Panc1 (cell line): ENCODE measurements at places on chromosomes 2 and 18.

GRCh38 chr18:79123948-79124347 is 54.8 kb downstream of the ATP9B start:
- DNase-seq: no peak

DNA sequence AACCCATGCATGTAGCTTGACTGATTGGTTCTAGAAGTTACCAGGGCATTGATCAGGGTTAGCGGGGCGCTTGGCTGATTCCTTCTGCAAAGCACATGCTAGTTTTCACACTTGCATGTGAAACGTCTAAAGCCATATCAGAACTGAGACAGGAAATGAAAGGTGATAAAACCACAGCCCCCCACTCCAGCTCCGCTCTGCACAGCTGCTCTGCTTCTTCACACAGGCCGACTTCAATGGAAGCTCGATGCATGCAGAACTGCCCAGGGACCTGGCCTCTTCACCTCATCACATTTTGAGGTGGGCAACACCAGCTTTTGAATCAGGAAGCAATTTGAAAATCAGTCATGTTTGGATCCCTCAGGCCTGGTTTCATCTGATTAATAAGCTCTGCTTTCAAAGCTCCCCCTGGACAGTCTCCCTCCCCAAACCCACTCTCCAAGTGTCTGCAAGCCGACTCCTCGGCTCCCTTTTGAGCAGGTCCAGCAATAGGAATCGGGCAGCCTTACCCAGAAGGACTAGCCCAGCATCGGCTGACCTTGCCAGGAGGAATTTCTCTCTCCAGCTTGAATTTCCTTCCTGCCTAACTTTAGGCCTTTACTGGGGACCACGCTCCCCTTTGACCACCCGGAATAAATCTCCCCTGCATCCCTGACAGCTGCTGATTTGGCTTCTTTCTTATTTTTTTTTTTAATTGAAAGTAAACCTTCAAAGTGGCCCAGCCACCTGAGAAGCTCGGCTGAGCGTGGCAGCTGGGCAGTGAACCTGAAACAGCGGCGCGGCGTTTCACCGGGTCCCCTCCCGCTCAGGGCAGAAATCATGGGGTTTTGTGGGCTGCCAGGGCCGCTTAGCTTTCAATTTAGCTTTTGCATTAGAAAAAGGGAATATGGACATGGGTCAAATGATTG is 31.7 kb downstream of the HRH4 start:
- no peak for DNase-seq

DNA sequence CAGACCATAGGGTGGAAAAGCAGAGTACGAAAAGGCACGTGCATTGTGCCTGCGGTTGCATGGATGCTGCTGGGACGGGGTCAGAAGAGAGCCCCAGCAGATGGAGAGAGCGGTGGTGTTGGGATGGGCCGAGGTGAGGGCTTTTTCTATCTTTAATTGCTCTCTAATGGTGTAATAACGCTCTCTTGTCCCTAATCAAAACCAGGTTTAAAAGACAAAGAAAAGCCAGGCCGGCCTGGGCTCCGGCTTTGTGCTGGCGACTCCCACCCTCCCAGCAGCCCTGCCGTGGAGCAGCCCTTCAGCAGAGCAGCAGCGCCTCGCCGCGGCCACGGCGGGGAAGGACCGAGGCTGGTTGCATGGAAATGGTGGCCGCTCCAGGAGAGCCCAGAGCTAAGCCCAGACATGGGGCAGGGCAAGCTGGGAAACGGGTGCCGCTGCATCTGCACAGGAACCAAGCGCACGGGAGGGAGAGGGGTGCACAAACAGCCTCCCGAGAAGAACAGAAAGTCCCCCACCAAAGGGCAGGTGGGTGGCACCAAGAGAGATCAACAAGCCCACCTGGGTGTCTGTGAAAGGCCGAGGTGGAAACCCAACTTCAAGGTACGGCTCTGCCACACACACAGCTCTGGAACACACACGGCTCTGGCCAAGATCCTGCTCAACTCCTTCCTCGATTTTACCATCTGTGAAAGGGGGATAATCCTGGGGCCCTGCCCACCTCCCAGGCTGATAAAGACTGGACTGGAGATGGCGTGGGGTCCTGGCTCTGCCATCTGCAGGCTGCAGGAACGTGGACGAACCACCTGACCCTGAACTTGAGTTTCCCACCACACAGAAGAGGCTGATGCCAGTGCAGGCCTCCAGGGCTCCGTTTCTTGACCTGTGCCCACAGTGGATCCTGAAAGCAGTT is 15.0 kb downstream of the HS1BP3 start:
- no peak for DNase-seq

GRCh38 chr18:37502036-37502435 is 63.6 kb downstream of the CELF4 start:
- DNase-seq: no peak

DNA sequence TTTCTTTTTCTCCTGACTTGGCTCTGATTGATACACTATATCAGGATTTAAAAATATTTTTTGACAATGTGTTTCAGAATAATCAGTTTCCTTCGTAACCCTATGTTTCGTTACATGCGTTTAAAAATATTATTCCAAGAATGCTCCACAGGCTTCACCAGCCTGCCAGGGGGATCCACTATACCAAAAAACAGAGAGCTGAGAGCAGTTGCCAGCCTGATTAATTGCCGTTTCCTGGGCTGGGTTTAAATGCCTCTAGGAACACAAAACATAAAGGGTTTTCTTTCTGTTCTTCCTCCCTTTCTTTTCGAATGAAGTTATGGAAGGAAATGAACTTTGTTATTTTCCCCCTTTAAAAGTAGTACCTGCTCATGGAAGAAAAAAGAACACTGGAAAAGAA is 47.9 kb downstream of the LRRFIP1 start:
- DNase-seq: no peak

- DNase-seq: peak; percentile 1
Measured at GRCh38 chr2:3001615-3002560, 375.7 kb downstream of the EIPR1 start.

DNA sequence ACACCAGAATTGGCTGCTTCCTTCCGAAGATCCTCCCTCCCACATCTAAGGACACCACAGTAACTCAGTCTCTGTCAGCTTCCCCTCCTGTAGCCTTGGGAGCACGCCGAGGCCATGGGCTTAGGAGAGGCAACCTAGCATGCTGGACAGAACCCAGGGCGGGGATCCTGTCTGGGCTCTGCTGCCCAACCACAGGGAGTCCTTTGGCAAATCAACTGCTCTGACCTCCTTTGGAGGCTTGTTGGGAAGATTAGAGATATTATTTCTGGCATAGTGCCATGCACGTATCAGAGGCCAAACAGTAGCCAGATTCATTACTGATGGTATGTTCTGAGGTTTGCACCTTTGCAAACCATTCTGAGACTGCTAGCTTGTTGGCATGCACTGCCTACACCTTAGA is 262.7 kb upstream of the EPAS1 start:
- DNase-seq: no peak

DNA sequence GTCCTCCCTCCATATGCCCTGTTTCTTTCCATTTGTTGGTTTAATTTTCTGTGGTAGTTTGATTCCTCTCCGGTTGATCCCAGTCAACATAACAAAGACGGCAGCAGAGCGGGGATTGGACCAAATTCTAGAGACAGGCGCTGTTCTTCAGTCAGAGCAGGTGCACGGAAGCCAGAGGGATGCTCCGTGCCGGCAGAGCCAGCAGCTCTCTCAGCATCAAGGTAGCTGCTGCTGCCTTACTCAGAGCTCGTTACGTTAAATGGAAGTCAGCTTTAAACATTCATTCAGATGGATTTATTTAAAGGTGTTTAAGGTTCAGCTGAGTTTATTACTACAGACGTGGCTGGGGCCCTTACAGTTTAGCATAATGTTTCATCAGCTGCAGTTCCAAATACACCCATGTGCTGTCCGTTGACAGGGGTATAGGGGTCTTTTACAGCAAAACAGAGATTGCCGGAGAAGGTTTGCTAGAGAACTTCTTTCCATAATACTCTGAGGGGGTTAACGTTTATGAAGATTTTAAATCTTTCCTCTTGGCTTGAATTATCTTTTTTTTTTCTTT is 497.2 kb upstream of the PIK3C3 start:
- DNase-seq: no peak

DNA sequence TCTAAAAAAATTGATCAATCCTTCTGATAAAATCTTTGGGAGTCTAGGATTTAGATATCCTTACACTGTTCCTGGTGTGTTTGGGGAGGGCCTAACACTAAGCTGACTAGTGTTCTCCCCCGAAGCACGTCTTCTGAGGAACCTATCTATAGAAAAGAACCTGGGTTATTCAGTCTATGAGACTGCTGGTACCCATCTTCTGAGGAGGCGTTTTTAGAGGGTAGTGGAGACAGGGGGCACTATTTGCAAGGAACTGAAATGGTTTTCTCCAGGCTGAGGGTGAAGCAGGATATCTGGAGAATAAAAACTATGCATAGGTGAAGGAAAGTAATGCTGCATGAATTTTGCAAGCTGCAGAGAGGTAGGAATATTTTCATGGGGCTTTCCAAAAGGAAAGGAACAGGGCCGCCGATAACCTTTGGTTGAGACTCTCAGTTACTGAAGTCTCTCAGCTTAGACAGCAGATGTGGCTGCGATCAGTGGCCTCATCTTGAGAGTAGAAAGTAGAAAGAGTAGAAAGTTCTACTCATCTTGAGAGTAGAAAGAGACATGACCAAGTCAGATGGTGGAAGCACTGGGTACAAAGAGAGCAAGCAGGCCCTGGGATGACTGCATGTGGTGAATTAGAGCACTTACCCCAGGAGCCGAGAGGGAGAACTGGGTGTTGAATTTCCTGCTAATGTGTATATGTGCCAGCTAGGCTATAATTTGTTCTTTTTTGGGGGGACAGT is 31.8 kb upstream of the KCNE4 start:
- no peak for DNase-seq

GRCh38 chr2:99422599-99422998 is 67.2 kb downstream of the REV1 start:
- no peak for DNase-seq

- no peak for DNase-seq
Measured at GRCh38 chr18:48472610-48473009, 63.4 kb upstream of the ZBTB7C start.

GRCh38 chr2:70029814-70030409 is 57.4 kb upstream of the PCBP1 start:
- no peak for DNase-seq

- DNase-seq: no peak
Measured at GRCh38 chr2:222686086-222686750, 14.8 kb downstream of the MOGAT1 start.

DNA sequence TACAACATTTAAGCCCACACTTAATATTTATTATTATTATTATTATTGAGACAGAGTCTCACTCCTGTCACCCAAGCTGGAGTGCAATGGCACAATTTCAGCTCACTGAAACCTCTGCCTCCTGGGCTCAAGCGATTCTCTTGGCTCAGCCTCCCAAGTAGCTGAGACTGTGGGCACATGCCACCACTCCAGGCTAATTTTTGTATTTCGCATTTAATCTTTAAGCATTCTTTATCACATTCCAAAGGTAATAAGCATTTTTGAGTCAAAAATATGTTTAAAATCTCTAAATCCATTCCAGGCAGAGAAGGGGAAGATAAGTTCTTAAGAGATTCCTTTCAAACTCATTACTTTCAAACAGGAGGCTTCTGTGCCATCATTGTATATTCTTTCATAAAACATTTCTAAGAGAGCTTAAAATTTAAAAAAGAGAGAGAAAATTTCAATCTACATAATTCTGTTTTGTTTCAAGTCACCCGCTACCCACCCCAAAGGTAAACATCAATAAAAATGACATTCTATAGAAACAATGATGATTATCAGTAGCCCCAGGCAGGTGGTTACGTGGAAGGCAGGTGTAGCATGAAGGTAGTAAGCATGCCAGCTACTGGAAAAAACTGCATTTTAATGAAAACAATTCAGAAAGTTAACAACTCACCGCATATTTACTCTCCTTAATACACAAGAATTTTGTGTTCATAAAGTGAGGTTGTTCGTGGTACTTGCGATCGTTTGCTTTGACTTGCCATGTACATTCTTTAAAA is 84.4 kb upstream of the NARS1 start:
- DNase-seq: no peak

DNA sequence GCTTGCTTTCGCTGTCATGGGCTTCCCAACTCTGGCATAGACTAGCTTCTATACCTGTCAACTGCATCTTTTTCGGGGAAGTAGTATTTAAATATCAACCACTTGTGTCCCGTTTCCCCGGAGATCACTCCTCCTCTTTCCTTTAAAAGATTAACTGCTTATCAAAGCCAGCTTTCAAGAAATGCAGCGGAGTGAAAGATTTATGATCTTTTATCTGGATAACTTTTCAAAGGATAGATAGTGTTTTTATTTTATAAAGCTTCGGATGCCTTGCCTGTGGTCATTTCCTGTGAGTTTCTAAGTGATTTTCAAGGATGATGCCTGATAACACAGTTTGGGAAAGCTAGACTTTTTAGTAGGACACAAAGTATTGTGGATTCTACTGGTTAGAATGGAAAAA is 2.9 kb upstream of the IGFBP5 start:
- DNase-seq: no peak

DNA sequence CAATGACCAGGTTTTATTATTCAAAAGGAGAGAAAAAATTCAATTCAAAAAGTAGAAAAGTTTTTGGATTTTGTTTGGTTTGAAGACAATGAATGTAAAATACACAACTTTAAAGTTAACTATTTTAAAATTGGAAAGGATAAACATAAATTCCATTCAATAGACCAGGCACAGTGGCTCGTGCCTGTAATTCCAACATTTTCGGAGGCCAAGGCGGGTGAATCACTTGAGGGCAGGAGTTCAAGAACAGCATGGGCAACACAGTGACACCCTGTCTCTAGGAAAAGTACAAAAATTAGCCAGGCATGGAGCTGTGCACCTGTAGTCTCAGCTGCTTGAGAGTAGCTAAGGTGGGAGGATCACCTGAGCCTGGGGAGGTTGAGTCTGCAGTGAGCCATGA is 54.7 kb downstream of the SCN9A start:
- DNase-seq: no peak

DNA sequence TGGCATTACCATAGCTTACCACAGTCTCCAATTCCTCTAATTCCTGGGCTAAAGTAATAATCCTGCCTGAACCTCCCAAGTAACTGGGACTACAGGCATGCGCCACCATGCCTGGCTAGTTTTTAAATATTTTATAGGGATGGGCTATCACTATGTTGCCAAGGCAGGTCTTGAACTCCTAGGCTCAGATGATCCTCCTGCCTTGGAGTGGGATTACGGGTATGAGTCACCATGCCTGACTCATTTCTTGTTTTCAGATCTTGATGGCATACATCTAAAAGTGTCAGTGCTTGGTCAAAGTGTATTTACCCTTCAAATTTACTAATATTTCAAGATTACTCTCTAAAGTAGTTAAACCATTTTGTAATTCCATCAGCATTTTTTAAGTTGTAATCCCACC is 9.4 kb upstream of the SOCS6 start:
- no peak for DNase-seq
